ENCODE measurements at places on chromosomes 16 and 17.

DNA sequence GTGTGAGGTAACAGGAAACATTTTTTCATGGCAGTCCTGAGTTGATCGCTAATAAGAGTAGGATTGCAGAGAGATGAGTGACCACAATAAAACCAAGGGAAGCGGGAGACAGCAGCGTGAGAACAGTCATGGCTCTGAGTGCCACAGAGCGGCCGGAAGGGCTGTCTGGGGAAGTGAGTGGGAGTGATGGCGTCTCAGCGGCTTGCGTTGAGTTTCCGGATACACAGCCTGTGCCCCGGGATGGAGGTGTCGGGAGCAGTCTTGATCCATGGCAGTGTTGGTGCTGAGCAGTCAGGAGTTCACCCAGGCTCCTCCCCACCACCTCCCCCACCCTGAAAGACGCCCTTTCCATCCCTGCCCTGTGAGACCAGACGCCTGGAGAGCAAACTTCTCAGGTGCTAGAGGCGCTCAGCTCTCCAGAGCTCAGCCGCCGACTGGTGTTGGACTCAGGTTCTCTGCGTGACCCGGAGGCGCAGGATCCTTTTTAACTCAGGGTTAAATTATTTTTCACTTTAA lies 59.8 kb downstream of the BANP start:
- DNase-seq, result no peak

DNA sequence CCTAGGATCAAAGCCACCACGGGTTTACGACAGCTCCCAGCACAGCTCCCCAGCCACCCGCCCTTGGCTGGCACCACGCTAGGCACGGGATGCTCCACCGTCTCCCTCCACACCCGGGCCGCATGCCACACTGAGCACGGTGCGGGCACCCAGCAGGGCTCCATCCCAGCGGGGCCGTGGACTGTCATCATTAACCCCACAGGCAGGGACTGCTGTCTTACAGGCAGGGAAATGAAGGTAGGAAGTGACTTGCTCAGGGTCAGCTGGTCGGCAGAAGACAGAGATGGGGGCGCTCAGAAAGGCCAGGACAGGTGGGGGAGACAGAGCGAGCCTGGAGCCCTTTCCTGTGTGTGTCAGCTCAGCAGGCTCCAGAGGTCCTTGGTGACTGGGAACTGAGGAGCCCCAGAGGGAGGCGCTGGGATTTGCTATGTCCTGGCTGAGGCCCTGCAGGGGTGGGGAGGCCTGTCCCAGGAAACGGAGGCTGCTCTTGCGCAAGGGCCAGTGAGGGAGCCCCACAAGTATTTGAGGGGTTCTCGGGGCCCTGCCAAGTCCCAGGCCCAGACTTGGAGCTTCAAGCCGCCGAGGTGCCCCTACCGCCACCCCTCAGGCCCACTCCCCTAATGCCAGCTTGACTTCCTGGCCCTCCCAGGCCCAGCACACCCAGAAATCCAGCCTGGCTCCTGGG lies 3.2 kb downstream of the UBALD1 start:
- no peak for DNase-seq

DNA sequence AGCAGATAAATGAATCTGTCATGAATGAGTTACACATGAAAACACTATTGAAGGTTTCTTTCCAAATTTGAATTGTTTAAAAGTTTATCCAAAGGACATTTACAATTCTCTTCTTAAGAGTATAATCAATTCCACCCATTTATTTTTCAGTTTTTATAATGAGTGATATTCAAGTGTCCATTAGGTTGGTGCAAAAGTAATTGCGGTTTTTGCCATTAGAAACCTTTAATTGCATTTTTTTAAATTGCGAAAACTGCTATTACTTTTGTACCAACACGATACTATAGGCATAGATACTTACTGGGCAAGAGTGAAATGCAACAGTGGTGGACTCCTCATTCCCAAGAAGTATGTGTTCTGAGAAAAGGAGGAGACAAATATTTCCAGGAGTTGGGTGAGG lies 422.7 kb upstream of the MON1B start:
- no peak for DNase-seq

GRCh38 chr16:77531752-77532151 lies 96.9 kb upstream of the ADAMTS18 start:
- no peak for DNase-seq

- peak; percentile 68 for DNase-seq
Observed at GRCh38 chr17:19410875-19411620, at the start of gene RNF112. Gene RNF112, plus strand, starts transcription at chr17:19411232. Its CDS starts 177 bp downstream, at chr17:19411409.

- DNase-seq, result no peak
Observed at GRCh38 chr16:68126395-68126794, 41.2 kb downstream of the NFATC3 start.

- no peak for DNase-seq
Observed at GRCh38 chr17:45371414-45372324, 54.8 kb upstream of the MAP3K14 start.

DNA sequence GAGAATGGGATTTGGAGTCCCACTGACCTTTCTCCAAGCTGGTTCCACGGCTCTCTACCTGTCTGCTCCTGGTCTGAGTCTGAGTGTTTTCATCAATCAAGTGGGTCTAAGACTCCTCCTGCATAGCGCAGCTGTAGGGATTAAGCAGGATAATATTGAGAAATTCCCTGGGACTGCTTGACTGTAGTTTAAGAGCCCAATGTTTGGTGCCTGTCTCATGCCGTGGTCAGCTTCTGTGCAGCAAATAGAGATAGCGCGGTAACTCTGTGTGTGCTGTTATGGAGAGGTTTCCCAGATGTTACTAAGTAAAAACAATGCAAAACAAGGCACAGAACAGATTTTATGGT lies 21.4 kb downstream of the RPTOR start:
- DNase-seq, result no peak

- DNase-seq, result no peak
Observed at GRCh38 chr17:1904273-1905182, 74.7 kb downstream of the RPA1 start.
